ENCODE measurements at places on chromosomes 13 and 19. TPM values are rescaled to one million over a fixed set of nuclear protein-coding genes. Genes with fewer than 3 reads are reported as not detected.

- DNase-seq, result no peak
Observed at GRCh38 chr13:64347664-64348063, 2882.5 kb downstream of the PCDH9 start.

GRCh38 chr13:95604556-95604915, 40.0 kb downstream of the DZIP1 start:
- DNase-seq, result no peak

DNA sequence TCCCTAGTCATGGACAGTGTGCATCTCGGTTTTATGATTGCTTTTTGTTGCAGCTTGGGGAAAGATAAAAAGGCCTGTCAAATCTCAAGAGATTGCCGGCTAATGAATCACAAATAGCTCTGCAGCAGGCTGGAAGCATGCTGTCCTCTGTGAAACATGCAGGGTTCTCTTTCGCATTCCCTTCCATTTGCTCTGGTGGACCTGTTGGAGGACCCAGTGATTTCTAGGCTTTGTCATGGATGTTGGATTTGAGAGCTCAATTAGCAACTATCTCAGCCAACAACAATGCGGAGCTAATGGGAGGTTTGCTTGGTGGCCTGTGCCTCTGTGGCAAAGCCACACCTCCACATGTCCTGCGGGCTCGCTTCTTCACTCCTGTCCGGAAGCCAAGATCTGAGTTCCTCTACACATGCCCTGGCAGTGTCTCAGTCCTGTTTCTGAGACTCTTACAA, 418.1 kb upstream of the ARGLU1 start:
- DNase-seq, result peak; percentile 53

DNA sequence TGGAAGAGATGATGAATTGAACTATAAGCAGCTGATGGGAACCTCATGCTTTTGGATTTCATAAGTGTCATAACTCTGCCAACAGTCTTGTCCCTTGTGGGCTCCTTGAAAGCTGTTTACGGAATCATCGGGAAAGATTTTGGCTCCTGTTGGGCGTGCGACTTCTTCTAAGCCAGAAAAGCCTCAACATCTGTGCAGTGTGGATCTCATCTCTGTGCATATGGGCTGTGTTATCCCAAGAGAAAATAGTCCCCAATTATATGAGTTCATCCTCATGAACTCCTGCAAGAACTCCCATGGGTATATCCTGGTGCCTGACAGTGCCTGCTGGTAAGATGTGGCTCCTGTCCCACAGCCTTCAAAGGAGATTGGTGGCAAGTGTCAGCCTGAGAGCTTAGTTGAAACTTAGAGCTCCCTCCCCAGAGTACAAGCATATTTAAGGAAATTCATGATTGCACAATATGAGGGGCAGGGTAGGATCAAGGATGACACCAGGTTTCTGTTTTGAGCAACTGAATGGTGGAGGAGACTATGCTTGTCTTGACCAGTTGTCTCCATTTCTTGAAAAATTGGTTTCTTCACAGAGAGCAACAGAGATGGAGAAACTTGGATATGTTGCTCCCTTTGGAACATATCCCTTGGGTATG, 243.5 kb downstream of the ITGBL1 start:
- DNase-seq, result no peak

GRCh38 chr19:50759886-50760285, 10.4 kb upstream of the GPR32 start:
- DNase-seq, result no peak

DNA sequence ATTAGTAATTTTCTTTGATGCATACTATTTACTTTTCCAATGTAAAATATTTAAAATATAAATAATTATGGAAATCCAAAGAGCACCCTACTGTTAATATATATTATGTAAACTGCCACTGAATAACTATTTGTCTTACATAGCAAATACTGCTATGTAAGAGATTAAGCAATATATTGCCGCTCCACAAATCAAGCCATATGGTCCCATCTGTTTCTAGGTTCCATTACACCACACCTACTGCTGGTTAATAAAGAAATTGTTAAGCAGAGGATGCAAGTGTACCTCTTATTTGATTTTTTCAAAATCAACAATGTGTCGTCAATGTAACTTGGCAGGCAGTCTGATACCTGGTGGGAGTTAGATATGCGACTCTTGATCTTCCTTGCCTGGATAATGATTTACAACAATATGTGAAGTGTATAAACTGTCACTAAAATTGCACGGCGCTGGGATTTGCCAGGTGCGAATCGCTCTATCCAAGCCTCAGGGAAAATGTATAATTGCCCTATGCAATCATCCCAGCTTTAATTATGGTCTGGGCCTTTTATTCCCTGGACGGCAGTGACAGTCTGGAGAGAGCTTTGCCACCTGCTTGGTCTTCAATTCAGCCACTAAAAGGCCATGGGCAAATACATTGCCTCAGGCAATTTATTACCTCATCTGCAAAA, 16.0 kb downstream of the SMAD9 start:
- DNase-seq, result no peak

DNA sequence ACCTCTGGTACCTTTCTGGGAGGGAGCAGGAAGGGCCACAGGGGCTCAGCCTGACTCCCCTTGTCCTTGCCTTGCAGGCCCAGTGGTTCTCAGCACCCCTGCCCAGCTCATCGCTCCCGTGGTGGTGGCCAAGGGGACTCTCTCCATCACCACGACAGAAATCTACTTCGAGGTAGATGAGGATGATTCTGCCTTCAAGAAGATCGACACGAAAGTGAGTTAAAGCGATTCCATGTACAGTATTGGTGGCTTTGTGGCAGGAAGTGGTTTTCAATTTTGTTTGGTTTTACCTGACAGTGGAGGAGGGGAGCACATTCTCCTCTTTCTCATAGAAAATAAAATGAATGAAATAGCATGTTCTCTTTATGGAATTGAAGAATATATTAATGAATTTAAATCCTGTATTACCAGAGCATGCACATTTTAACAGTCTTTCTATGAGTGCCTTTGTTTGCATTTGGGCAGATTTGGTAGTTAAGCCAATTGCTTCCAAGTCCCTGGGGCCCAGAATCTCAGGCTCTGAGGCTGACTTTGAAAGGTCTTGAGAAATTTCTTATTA, 4.1 kb downstream of the MAB21L1 start:
- no peak for DNase-seq

PRKD2 gene
- 44.6 TPM for total RNA-seq

All from foreskin keratinocyte (primary cell).